DMS153 (cell line): ENCODE measurements at places on chromosomes 5 and 9.

DNA sequence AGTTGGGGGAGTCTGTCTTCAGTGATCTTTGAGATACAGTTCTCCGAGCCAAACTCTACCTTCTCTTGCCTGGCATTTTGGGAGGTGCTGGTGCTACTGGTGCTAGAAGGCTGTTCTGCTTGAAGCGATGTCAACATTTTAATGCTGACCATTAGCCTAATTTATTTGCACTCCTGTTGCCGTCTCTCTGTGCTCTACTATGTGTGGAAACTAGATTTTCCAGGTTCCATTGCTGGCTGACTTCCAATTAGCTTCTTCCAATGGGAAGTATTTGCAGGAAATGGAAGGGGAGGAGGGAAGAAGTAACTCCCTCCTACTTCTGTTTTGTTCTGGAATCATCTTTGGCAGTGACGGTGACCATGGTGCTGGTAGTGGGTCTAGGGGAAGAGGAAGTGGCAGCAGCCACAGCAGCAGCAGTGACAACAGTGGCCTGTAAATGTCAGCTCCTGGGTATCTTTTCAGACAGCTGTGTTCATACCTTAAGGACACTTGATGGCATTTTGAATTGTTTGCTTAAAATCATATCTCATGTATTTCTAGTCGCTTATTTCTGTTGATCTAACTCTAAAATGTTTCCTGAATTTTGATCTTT is 7.9 kb downstream of the TXNDC8 start:
- no peak for DNase-seq

- DNase-seq: no peak
These were observed 329.2 kb downstream of the RAB3C start for GRCh38 chr5:58912116-58912515.

DNA sequence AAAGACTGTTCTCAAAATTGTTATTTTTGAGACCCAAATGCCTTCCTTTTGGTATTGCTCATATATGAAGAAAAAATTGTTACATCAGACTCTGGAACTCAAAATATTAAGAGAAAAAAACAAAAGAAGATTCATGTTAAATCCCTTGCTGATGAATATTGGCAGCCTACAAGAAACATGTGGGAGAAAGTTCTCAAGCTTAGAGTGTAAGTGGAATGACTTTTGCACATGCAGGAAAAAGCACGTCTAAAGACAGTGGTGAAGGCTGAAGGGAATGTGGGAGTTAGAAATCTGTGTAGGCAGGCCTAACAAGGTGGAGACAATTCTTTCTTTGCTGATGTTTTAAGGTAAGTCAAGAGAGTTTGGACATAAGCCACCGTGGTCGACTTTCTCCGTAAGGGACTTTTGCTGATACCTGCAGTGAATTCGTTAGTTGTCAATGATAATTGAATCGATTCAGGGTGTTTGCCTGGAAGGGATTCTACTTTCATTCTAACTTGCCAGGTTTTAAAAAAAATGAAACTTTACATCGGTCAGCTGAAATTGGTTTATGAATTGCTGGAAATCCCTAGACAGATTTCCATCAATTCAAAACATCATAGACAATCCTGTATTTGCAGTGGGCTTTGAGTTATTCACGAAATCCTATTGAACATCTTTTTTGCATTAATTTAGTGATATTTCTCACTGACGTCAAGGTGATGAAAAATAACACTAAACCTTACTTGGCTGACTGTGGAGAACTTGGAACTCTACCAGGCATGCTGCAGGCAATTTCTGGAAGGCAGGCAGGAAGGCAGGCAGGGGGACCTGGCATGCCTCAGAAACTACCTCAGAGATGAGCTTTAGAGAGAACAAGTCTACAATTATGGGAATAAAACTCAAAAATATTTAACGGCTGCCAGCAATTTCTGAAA is 359.1 kb upstream of the ADAMTSL1 start:
- no peak for DNase-seq

DNA sequence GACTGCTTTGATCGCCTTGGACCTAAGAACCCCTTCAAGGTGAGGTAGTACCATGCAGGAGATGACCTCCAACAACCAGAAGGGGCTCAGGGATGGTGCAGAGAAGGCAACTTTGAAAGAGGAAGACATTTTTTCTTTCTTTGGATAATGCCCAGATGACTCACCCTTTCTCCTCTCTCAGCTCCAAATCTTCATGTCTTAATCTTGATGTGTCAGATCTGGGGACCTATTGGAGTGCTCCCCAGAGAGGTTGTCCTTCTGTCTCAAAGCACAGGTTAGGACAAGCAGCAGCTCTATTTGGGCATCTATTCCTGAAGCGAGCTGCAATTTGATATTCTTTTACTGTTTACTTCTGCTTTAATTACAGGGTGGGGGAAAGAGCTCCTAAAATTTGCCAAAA is 229.9 kb upstream of the MAP3K1 start:
- no peak for DNase-seq

- peak; percentile 46 for DNase-seq
These were observed 134.1 kb downstream of the LURAP1L start for GRCh38 chr9:12908895-12909294.

- no peak for DNase-seq
These were observed 63.5 kb upstream of the OSMR start for GRCh38 chr5:38782180-38782835.

- DNase-seq: no peak
These were observed 7.6 kb upstream of the ELOVL7 start for GRCh38 chr5:60851626-60852025.

- DNase-seq: no peak
These were observed 34.5 kb upstream of the CDKN2AIPNL start for GRCh38 chr5:134445856-134446818.

DNA sequence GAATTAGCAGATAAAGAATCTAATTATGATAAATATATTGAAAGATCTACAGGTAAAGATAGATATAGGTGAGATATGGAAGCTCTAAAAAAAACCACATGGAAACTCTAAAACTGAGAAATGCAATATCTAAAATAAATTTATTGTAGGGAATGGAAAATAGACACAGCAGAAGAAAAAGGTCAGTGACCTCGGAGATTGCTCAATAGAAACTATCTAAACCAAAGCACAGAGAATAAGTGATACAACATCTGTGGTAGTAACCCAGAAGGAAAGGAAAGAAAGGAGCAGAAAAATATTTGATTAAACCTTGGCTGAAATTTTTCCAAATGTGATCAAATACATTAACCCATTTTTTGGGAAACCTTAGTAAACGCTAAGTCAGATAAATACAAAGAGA is 43.1 kb upstream of the GLIPR2 start:
- DNase-seq: no peak

- DNase-seq: no peak
These were observed 128.3 kb upstream of the CLINT1 start for GRCh38 chr5:157987259-157987658.

DNA sequence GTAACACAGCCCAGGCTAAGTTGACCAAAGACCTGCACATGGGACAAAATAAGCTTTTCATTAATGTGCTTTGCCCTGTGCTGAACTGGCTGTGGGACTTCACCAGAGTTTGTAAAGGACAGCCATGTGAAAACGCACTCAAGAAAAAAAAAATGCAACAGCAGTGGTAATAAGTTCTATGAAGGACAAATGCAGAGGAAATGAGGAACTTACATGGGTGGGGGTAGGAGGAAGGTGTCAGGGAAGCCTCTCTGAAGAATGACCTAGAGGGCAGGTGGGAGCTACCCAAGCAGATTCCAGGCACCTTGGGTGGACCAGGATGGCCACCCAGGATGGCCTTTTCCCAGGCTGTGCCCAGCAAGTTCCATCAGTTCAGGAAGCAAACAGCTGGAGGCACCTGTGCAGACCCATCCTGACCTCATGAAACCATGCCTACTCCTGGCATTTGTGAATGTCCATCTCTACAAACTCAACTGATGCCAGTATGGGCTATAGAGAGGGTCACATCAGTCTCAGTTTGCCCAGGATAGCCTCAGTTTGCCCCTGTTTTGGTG is 6.7 kb upstream of the PHF2 start:
- no peak for DNase-seq

GRCh38 chr9:93807166-93808074 is 147.7 kb downstream of the BARX1 start:
- DNase-seq: no peak

GRCh38 chr9:119451426-119451825 is 82.2 kb upstream of the BRINP1 start:
- no peak for DNase-seq

DNA sequence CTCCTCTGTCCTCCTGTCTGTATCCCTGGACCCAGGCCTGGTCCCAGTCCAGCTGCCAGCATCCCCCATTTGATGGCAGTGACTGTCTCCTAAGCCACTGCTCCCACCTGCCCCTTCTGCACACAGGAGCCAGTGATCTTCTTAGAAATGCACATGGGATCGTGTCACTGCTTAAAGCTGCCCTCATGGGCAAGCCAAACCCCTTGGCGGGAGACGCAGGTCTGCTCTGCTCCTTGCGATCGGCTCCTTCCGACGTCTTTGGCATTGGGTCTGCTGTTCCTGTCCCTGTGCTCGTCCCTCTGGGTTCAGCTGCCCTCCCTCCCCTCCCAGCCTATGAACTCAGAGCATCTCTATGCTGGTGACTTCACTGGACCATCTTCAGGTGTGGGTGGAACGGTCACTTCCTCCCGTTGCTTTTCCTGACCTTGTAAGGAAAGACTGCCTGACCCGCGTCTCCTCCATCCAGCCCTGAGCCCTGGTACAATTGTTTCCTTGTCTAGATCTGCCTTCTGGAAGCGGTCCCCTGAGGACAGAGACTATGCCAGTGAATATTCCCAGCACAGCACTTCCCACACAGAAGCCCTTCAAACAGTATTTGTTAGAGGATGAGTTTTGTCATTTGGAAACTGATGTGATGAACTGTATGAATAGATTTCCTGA is 116.5 kb downstream of the ZNF354C start:
- DNase-seq: no peak

GRCh38 chr9:96691326-96691725 is 36.2 kb upstream of the PRXL2C start:
- no peak for DNase-seq

- DNase-seq: no peak
These were observed 180.7 kb downstream of the KDM4C start for GRCh38 chr9:6938447-6938846.

- no peak for DNase-seq
These were observed 29.5 kb downstream of the MAMDC2 start for GRCh38 chr9:70073193-70073592.

- DNase-seq: no peak
These were observed 83.5 kb downstream of the RANBP17 start for GRCh38 chr5:170945275-170945674.

GRCh38 chr9:4755026-4755609 is 14.1 kb upstream of the AK3 start:
- no peak for DNase-seq

DNA sequence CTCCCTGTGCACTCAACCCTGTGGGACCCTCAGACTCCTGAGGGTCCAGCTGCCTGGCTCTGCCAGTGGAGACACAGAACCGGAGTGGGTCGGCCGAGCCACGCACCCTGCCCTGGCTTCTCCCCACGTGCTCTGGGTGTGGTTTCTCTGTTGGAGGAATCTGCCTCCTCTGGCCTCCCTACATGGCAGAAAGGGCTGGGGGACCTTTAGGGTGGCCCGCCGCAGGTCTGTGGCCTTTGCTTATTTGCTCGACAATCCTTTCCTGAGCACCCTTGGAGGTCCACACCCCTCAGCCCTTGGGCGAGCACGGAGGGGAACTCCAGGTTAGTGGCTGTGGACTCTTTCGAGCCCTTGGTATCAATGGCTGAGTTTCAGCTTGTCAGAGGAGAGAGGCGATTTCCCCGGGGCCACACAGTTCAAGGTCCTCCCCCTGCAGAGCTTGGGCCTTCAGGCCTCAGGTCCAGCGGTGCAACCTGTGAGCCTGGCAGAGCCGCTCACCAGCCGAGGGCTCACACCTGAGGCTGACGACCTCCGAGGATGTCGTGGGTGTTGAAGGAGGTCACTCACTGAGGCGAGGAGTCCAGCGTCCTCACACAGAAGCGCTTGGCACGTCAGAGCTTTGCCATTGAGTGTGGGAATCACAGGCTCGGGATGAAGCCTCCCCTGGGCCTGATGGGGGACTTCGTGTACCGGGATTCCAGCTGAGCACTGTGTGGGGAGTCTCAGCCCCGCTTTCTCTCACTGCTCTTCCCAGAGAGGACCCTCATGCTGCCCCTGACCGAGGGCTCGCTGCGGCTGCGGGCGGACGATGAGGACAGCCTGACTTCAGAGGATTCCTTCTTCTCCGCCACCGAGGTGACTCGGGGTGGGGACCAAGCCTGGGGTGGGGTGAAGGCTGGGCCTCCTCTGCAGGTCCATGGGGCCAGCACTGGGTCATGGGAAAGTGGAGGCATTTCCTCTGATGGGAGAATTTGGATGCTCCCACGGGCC is 20.8 kb upstream of the DOLPP1 start:
- DNase-seq: no peak

- no peak for DNase-seq
These were observed 26.2 kb downstream of the MACROH2A1 start for GRCh38 chr5:135372654-135373381.

GRCh38 chr5:116415182-116415581 is 159.4 kb downstream of the SEMA6A start:
- DNase-seq: no peak

DNA sequence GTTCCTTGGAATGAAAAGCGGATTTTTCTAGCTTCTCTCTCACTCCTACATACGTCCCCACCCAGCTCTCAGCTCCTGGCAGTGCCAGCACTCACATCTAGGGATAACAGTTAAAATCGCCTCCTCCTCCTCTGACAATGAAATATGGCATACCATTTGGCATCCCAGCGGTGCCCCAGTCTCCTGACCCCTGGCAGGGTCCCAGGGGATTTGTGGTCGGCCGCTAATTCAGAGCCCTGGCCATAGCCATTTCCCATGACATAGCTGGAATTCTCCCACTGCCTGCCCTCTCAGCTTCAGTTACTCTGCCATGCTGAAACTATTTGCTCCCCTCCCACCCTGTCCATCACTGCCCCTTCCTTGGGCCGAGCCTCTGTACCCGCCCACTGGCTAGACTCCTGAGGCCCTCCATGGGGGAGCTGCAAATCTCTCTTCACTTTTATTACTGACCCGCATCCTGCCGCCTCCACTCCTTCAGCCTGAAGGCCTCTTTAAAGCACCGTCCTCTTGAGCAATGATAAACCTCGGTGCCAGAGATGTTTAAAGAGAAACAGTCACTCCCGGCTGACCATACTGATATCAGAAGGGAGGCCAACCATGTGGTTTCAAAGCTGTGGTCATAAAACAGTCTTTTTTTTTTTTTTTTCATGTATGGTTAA is 139.8 kb downstream of the SLIT3 start:
- DNase-seq: no peak

- no peak for DNase-seq
These were observed 42.5 kb downstream of the TMEM167A start for GRCh38 chr5:83034528-83035207.

DNA sequence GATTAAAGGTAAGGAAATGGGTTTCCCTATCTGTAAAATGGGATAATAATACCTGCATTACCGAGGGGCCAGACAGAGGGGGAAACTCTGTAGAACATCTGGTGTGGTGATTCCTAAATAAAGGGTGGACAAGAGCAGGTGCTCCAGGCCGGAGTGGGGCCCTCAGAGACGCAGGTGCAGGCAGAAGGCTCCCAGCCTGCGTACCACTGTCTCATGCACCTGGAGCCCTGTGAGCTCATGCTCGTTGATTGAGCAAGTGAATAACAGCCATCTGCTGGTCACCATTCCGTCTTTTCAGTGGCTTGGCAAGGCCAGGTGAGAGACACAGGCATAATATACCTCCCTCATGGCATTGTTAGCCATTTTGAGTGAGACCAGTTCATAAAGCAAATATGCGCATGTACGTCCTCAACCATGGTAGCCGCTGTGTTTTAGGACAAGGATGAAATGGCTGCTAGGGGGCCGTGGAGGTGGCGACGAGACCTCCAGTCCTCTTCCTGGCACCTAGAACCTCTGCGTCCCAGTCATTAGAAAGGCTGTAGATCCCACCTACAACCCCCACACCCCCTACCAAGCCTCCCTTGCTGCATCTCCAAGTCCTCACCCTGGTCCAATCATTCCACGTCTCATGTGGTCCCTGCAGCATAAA is 198.0 kb upstream of the MVB12B start:
- DNase-seq: no peak
